ENCODE measurements at places on chromosomes 7 and 10.
A peak's percentile ranks its signal among the peaks of the same experiment; 100 is the strongest.

DNA sequence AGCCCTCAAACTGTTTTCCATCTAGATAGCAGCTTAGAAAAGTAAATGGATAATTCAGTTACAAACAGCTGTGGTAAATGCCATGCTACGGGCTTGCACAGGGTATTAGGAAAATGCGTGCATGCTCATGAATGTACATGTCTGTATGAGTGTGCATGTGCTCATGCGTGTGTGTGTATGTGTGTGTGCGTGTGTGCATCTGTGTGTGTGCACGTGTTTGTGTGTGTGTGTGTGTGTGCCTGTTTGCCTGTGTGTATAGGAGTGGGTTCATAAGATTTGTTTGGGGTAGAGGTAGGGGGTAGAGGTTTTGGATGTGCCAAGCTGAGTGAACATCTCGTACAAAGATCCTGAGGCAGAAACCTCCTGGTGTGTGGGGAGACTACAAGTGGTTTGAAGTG is 52.9 kb downstream of the AOAH start:
- DNase-seq: no peak
- no peaks in the 10 kb centered on the region for H3K4me1 ChIP-seq
- H3K4me3 ChIP-seq: no peak overlapping the region
- no peaks in the 10 kb centered on the region for H3K36me3 ChIP-seq
- H3K27me3 ChIP-seq: no peaks in the 10 kb centered on the region

- H3K27ac ChIP-seq: peak overlapping the region; percentile 14
- no peaks in the 10 kb centered on the region for H3K27me3 ChIP-seq
- no peaks in the 10 kb centered on the region for H3K36me3 ChIP-seq
- DNase-seq: no peak
- H3K4me1 ChIP-seq: peaks cover 1% of the 10 kb centered on the region
Measured at GRCh38 chr10:110267276-110267675, 37.4 kb downstream of the SMNDC1 start.

DNA sequence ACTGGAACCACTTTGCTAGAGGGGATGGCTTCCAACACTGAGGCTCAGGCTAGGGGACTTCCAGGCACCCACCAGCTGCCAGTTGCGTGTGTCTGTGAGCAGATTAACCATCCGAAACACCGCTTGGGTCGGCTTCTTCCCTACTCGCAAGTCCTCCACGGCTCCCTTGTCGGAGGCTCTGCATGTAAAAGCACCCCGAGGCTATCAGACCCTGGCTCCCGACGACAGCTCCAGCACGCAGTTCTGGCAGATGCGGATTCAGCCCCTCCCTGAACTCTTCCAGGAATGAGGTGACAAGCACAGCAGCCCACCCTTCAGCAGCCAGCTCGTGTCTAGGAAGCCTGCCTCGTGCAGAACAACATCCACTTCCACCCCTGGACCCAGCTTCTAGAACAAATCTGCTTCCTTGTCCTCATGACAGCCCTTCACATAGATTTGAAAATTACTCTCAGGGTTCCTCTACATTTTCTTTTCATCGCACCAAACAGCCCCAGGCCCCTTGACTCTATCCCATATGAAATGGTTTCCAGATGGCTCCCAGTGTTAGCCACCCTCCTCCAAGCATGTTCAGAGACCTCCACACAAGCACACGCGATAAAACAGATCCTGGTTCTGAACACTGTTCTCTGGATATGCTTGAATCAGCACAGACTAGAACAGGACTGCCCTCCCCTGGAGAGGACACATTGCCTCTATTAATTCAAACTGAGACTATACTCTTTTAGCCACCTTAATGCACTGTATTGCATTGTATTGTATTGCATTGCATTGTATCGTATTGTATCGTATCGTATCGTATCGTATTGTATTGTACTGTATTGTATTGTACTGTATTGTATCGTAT is 44.6 kb downstream of the SLIT1 start:
- no peaks in the 10 kb centered on the region for H3K27me3 ChIP-seq
- H3K4me1 ChIP-seq: no peaks in the 10 kb centered on the region
- no peaks in the 10 kb centered on the region for H3K36me3 ChIP-seq
- no peak overlapping the region for H3K4me3 ChIP-seq
- no peak overlapping the region for H3K27ac ChIP-seq

DNA sequence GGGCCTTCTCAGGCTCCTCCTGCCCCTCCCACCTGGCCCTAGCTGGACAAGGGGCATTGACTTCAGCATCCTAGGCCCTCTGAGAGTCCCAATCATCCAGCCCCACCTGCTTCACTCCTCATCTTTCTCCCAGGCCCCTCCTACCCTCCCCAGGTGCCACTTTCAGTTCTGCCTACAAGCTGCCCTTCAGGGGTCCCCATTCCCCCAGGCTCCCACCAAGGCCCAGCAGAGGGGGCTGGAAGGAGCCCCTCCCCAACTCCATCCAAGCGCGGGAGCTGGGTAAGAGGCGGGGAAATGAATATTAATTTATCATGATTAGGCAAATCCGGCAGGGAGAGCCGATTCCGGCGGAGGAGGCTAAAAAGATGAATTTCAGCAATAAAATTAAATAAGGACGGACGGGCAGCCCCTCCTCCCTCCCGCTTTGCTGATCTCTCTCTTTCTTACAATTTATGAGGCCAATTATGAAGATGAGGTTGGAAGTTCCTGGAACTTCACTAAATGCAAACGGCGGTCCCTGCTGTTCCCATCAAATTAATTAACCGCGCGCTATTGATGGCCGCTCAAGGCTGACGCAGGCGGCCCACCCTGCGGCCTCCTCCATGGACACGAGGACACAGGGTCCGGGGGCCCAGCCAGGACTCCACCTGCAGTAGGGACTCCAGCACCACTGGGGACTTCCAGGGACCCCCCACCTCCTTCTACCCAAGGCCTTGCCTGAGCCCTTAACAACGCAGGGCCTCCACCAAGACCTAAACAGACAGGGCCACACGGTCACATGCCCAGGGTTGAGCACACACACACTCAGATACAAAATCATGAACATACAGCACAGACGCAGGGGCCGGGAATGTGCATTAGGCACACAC is 13.9 kb downstream of the POLL start:
- H3K27me3 ChIP-seq: no peaks in the 10 kb centered on the region
- H3K4me3 ChIP-seq: no peak overlapping the region
- no peaks in the 10 kb centered on the region for H3K4me1 ChIP-seq

DNA sequence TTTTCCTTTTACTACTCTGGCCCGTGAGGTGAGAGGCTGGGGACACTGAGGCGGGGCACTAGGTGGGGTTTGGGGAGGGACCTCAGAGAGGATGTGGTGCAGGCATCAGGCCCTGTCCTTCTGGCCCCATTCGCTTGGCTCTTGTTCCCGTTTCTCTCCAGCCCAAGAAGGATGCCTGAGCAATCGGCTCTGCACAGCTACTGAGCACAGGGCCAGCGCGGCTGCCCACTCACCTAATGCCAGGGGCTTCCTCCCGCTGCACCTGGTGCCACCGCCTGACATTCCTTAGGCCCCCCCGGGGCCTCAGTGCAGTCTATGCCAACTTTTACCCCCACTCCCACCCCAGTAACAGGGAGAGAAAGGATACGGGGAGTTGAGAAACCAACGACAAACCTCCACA is 12.5 kb downstream of the EMX2 start:
- no peak overlapping the region for H3K27ac ChIP-seq
- H3K4me3 ChIP-seq: no peak overlapping the region

DNA sequence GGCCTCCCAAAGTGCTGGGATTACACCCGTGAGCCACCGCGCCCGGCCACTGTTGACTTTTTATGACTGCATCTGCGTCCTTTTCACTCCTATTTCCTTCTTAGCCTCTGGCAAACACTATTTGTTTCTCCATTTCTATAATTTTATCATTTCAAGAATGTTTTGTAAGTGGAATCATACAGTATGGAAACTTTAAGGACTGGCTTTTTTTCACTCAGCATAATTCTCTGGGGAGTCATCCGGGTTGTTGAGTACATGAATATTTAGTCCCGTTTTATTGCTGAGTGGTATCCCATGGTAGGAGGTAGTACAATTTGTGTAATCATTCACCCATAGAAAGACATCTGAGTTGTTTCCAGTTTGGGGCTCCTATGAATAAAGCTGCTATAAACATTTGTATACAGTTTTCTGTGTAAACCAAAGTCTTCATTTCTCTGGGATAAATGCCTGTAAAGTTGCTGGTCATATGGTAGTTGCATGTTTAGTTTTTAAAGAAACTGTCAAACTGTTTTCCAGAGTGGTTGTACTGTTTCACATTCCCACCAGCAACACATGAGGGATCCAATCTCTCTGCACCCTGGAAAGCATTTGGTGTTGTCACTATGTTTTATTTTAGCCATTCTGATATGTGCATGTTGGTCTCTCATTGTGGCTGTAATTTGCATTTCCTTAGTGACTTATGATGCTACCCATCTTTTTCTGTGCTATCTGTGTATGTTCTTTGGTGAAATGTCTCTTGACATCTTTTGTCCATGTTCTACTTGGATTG is 139.6 kb upstream of the EEPD1 start:
- DNase-seq: no peak
- H3K4me1 ChIP-seq: no peaks in the 10 kb centered on the region
- H3K27me3 ChIP-seq: no peaks in the 10 kb centered on the region
- no peak overlapping the region for H3K27ac ChIP-seq
- H3K36me3 ChIP-seq: no peaks in the 10 kb centered on the region

- H3K27ac ChIP-seq: no peak overlapping the region
- H3K36me3 ChIP-seq: no peaks in the 10 kb centered on the region
- DNase-seq: no peak
- H3K27me3 ChIP-seq: no peaks in the 10 kb centered on the region
- H3K4me3 ChIP-seq: no peak overlapping the region
- H3K4me1 ChIP-seq: no peaks in the 10 kb centered on the region
Measured at GRCh38 chr10:8532647-8533046, 478.2 kb downstream of the GATA3 start.

Data from aorta (tissue), 5 donors.